ENCODE measurements at places on chromosomes 7 and 10. TPM values are rescaled to one million over a fixed set of nuclear protein-coding genes. Genes with fewer than 3 reads are reported as not detected.

ABCC2 gene
- 0.27 TPM for total RNA-seq

STEAP1B gene
- under 0.01 TPM for total RNA-seq

ADAMTS14 gene
- 3.0 TPM for total RNA-seq

HOXA2 gene
- total RNA-seq: 0.54 TPM

DNA sequence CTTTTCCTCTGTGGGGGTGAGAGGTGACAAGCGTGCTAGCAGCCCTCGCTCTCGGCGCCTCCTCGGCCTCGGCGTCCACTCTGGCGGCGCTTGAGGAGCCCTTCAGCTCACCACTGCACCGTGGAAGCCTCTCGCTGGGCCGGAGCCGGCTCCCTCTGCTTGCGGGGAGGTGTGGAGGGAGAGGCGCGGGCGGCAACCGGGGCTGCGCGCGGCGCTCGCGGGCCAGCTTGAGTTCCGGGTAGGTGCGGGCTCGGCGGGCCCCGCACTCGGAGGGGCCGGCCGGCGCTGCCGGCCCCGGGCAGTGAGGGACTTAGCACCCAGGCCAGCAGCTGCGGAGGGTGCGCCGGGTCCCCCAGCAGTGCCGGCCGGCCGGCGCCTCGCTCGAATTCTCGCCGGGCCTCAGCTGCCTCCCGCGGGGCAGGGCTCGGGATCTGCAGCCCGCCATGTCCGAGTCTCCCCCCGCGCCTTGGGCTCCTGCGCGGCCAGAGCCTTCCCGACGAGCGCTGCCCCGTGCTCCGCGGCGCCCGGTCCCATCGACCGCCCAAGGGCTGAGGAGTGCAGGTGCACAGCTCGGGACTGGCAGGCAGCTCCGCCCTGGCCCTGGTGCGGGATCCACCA lies 352.8 kb upstream of the PODXL start:
- no peak for DNase-seq

- DNase-seq: no peak
Observed at GRCh38 chr10:3494131-3494837, 290.7 kb downstream of the KLF6 start.

- no peak for DNase-seq
Observed at GRCh38 chr7:39919646-39920045, 30.4 kb upstream of the CDK13 start.

GRCh38 chr10:13152296-13152695 lies 9.1 kb upstream of the MCM10 start:
- DNase-seq: no peak

DNA sequence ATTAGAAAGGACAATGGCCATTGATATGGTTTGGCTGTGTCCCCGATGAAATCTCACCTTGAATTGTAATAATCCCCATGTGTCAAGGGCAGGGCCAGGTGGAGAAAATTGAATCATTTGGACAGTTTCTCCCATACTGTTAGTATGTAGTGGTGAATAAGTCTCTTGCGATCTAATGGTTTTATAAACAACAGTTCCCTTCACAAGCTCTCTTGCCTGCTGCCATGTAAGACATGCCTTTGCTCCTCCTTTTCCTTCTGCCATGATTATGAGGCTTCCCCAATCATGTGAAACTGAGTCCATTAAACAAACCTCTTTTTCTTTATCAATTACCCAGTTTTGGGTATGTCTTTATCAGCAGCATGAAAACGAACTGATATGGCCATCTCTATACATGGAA lies 302.7 kb downstream of the SFMBT2 start:
- DNase-seq: no peak

- DNase-seq: no peak
Observed at GRCh38 chr10:52479567-52479966, 165.5 kb downstream of the DKK1 start.

GRCh38 chr7:139748373-139748765 lies 29.4 kb downstream of the HIPK2 start:
- DNase-seq: no peak

DNA sequence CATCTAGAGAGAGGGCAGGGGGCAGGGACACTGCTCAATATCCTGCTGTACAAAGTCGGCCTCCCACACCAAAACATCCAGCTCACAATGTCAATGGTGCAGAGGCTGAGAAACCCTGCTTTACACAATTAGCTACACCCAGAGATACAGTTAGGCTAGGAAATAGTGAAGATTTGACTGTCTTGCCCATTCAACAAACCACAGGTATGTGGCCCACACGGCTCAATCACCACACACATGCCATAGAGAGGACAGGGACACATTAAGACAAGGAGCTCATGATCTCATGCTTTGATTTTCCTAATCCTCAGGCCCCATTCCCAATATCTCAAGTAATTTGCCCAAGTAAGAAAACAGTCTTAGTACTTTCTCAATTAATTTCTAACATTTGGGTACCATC lies 110.4 kb downstream of the OSBPL3 start:
- no peak for DNase-seq

DNA sequence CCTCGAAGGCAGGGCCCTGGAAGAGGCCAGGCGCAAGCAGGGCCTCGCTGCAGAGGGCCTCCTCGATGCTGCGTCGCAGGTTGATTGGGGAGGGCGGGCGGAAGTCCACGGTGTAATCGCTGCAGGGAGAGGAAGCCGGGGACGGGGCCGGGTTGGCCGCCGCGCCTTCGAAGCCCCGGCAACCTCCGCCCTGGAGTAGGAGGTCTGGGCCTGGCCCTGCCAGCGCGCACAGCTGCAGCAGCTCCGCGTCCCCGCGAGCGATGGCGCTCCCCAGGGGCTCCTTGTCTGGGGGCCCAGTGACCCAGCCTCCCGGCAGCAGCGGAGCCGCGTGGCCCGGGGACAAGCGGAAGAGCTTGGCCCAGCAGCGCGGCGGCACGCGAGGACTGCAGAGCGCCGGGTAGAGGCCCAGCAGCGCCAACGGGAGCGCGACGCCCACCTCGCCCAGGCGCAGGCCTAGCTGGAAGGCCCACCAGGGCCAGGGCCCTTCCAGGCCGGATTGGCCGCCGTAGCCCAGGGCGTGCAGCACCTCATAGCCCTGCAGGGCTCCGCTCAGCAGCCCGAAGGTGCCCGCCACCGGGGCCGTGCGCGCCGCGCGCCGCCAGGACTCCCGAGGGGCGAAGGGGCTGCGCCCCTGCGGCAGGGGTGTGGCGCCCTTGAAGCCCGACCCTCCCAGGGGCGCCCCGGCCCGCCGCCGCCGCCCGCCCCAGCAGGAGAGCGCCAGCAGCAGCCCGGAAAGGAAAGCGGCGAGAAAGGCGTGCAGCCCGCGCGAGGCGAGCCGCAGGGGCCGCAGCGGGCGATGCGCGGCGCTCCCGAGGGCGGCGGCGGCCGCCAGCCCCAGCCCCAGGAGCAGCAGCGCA lies 7.8 kb upstream of the RBM28 start:
- DNase-seq: peak; percentile 22

DNA sequence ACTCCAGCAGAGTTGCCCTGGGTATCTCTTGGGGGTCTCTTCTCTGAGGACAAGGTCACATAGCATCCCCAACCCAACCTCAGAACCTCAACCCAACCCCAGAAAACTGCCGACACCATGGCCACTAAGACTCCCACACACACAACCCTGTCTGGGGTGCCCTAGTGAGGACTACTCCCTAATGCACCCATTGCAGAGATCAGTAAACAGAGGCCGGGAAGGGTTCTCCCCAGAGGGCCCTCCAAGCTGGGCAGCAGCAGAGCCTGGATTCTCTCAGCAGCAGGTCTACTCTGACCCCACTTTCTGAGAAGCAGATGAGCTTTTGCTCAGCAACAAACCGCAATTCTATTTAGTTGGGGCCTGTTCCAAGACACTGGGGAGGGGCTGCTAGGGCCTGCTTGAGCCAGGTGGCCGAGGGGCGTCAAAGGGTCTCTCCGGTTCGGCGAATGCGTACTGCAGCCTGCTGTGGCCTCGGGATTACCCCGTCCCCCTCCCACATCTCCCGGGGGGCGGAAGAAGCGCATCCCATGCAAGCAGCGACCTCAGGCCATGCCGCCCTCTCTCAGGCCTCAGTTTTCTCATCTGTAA lies 828 bp downstream of the OGDHL start:
- DNase-seq: no peak

GRCh38 chr10:16910793-16911164 lies 93.6 kb upstream of the RSU1 start:
- peak; percentile 52 for DNase-seq

All from hematopoietic multipotent progenitor cell (in vitro differentiated cells).